ENCODE measurements at places on chromosomes 7 and 10. TPM values are rescaled to one million over a fixed set of nuclear protein-coding genes. Genes with fewer than 3 reads are reported as not detected.

HOXA9 gene
- not detected for total RNA-seq

GRCh38 chr10:6151087-6151977, 51.4 kb upstream of the PFKFB3 start:
- peak; percentile 32 for DNase-seq

DNA sequence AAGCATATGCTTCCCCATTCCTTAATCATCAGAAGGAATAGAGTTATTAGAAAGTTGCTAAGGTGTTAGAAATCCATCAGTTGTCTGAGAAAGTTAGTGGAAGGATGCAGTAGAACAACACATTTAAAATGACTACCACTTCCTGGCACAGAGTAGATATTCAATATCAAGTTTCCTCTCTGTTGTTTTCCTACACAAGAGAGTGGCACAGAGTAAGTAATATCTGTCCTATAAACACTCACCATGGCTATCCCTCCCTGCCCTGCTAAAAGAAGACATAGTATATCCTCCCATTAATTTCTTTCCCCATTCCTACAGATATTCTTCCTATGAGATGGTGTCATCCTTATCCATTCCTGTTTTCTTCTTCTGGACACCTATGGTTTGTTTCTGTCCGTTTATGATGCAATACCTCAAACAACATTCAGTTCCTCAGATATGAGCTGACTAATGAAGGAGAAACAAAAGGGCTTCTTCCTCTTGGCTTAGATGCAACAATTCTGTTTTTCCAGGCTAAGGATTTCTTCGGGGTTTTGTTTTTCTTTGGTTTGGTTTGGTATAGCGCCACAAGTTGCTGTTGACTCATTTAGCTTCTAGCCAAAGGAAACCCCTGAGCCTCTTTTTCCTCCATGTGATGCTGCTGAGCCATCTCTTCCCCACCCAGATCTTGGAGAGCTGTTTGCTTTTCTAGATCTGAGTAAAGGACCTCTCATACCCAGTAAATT, 32.9 kb upstream of the BPGM start:
- no peak for DNase-seq

DNA sequence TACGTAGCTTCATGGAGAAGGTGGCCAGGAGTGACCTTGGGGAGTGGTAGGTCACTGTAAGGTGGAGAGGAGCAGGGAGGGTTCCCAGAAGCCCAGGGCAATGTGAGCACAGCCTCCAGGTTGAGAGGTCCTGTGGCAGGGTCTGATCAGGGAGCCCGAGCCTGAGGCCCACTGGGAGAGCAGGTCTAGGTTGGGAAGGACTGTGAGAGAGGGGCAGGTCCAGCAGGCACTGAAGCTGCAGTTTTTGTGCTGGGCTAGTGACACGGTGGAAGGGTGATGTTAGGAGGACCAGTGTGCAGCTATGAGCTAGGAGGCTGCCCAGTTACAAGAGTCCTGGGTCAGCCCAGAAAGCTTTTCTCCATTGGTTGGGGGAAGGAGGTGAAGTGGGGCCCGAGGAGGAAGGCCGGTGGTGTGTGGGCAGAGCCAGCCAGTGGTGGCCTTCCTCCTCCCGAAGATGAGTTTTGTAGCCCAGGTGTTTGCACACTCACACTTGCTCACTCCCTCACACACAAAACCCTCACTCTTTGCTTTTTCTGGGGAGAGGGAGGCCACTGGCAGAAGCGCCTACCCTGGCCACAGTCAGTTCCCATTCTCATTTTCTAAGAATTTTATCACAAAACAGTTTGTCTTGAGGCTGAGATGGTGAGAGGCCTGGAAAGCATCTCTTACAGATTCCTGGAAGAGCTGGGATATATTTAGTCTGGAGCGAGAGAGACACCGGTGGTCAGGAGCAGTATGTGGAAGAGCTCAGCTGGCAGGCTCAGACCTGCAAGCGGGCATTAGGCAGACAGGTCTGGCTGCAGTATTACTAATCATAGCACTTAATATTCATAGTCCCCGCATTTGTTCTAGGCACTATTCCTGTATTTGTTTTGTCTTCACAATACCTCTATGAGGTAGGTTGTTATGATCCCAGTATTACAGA, 57.1 kb downstream of the ZNF467 start:
- DNase-seq, result no peak

GRCh38 chr7:21383227-21384220, 44.4 kb upstream of the SP4 start:
- DNase-seq, result no peak

Measured in activated T-cell treated with anti-CD3 and anti-CD28 coated beads, Interleukin-2, amount 50 U/mL, for 4 hours (primary cell).